ENCODE measurements at places on chromosomes 3 and 15.
A peak's percentile ranks its signal among the peaks of the same experiment; 100 is the strongest.

DNA sequence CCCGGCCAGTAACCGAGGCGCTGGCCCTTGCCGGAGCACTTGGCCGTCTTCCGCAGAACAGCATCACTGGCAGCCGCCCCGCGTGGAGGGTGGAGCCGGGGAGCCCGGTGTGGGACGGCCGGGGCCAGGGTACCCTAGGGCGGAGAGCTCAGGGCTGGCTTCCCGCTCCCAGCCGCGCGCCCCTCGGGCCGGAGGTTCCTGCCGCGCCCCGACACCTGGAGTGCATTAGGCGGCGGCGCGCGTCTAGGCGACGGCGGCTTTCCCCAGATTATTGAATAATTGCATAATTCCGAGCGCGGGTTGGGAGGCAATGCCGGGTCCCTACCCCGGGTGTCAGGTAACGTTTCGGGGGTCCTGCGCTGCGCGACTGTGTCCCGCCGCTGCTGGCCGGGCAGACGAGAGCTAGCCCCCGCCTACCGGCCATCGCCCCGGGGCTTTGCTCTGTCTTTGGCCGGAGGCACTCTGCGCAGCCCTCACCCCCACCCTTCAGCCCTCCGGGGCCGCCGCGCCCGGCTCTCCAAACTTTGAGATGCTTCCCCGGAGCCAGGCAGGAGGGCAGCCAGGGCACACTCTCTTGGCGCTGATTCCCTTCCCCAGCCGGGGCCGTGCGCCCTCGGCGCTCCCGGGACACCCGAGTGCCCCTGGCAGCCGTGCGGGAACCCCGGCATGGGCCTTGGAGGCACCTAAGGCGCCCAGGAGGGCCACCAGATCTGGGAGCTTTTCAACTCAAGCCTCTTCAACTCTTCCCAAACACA, 749 bp downstream of the ITGA11 start:
- DNase-seq, result no peak

GRCh38 chr3:187567021-187567420, 103.2 kb downstream of the SST start:
- no peak for DNase-seq

GRCh38 chr3:5294356-5294755, 106.8 kb downstream of the EDEM1 start:
- DNase-seq, result no peak

DNA sequence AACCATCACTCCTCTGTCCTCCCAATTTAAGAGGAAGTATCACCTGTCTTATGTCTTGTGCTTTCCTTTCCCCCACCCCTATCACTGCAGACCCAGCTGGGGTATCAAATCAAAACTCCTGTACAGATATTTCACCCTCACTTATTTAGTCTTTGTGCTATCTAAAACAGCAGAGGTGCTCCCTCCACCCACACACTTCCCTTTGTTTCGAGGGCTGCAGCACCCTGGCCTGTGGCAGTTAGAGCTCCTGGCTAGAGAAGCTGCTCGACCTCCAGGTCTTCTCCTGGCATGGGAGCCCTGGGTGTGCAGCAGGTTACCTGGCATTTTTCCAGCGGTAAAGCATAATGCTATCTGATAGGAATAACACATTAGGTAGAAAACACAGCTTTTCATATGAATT, 181.4 kb upstream of the BCL6 start:
- DNase-seq, result no peak

DNA sequence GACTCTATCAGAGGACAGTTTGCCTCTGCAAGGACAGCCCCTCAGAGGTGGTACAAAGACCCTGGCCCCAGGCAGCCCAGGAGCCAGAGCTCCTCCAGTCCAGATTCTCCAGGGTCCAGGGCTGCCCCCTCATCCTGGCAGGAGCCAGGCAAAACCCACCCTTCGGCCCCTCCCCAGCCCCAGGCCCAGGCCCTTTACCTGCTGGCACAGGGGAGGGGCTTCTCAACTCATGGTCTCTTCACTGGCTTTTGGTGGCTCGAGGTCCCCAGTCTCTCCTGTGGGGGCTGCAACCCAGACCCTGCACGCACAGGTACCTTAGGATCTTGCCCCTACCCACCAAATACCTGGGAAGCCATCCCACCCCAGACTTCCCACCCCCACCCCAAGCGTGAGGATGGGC, 8.5 kb downstream of the NEIL1 start:
- no peak for DNase-seq

DNA sequence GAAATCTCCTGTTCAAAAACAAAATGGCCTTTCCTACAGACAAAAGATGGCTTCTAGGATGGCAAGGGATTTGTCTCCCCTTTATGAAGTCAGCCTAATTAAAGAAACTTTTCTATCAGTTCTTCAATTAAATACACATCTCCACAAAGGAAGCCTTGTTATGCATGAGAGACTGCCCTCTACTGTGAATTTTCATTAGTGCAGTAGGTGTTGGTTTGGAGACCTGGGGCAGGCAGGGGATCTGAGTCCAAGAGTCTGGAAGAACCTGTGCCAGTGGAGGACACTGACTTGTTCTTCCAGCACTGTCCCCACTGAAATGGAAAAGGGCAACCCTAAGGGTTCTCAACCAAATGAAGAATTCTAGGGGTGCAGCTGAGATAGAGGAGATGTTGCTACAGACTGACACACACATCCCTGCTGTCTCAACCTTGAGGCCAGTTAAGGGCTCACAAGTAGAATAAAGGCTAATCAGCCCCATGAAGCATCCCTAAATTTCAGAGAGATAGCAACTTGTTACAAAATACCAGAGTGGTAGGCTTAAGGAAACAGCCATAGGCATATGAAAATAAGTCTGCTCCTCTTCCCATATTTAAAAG, 174.0 kb upstream of the PRICKLE2 start:
- peak; percentile 15 for DNase-seq

- DNase-seq, result no peak
Observed at GRCh38 chr3:109572301-109572700, 235.0 kb upstream of the DPPA4 start.

- no peak for DNase-seq
Observed at GRCh38 chr3:119613201-119613600, 15.5 kb downstream of the PLA1A start.

DNA sequence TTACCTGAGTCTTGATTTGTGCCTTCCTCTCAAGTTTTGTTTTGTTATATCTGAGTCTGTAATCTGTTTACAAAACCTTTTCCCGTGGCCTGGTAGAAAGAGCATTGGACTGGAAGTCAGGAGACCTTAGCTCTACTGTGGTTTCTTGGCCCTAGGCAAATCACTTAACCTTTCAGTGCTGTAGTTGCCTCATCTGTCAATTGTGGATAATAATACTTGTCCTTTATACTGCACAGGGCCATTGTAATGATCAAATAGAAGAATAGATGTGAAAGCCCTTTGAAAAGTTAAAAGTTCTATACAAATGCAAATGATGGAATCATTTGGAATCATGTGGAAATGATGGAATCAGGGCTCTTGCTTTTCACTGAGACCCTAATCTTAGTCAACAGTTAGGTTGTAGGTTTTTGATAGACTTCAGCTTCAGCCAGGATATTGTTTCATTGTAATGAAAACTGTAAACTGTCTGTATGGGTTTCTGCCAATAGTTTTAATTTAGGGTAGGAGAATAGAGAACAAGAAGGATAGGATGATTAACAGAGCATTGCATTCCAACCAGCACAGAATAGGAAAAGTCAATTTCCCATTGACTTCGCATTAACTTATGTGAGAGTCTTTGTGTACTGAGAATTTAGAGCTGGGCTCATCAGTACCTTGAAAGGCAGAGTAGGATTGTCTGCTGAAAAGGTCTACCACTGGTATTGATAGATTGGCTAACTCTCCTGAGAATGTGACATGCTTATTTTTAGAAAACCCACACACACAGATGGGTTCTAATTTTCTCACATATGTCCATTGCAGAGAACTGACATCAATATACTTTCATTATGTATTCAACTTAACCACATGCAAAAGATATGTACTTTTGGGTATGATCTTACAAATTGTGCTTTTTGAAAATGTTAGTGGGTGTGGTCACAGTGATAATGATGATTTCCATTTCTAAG, 21.8 kb downstream of the MAP2K5 start:
- DNase-seq, result no peak

Data from stimulated activated CD4-positive, alpha-beta T cell treated with anti-CD3 and anti-CD28 coated beads, Interleukin-2, amount 100 ng/mL, for 48 hours (primary cell).